ENCODE measurements at places on chromosomes 1 and 21.
A peak's percentile ranks its signal among the peaks of the same experiment; 100 is the strongest.

GRCh38 chr1:228687587-228687986 is 47.7 kb upstream of the RHOU start:
- no peak for DNase-seq

DNA sequence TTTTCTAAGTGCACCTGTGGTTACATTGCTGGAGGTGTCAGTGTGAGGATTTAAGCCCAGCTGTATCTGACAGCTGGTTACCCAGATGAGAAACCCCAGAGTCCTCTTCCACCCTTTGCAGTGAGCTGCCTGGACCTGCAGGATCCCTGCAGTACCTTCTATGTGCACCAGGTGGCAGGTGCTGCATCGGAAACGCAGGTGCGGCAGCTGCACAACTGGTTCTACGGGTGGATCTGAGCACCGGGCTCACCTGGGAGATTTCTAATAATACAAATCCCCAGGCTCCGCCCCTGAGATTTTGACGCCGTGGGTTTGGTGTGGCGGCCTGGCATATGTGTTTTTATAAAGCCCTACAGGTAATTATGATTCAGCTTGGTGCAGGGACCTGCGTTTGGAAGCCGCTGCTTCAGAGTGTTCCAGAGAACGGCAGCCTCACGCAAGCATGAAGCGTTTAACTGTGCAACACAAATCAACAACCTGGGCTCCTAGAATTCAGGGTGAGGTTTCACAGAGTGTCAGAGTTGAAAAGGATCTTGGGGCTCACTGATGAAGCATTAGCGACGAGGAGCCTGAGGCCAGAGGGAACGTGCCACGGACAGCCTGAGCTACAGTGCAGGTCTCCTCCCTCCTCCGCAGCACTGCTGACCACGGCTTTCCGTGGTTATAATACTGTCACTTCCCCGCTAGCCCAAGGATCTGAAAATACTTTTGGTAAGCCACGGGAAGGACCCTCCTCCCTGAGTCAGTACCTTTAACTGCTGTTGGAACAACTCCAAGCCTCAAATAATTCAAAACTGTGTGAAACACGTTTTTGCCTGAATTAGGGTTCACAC is 96.7 kb upstream of the TRABD2B start:
- no peak for DNase-seq

DNA sequence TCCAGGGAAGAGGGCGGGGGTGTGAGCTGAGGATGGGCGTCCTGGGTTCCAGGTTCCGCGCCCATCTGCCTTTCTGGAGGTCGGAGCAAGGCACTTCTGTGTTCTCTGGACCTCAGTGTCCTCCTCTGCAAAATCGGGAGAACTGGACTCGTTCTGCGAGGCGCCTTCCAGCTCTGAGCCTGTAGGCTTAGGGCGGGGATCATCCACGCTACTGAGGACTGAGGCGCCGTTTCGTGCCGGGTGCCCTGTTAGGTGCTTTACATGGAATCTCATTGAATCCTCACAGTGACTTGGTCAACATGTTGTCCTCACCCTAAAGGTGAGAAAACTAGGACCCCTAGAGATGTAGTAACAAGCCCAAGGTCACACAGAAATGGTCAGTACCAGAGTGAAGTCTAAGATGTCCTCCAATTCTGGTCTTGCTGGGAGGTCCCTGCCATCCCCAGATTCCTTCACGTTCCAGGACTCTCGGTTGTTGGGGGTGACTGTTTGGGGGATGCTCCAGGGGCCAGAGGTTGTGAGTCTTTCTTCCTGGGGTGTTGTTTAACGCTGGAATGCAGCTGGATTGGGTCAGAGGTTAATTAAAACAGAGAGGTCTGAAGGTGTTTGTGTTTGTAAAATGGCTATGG is 677 bp downstream of the PRKAA2 start:
- DNase-seq = no peak

- DNase-seq = peak; percentile 85
These were observed 1.9 kb downstream of the FTCD start for GRCh38 chr21:46153247-46154154.

DNA sequence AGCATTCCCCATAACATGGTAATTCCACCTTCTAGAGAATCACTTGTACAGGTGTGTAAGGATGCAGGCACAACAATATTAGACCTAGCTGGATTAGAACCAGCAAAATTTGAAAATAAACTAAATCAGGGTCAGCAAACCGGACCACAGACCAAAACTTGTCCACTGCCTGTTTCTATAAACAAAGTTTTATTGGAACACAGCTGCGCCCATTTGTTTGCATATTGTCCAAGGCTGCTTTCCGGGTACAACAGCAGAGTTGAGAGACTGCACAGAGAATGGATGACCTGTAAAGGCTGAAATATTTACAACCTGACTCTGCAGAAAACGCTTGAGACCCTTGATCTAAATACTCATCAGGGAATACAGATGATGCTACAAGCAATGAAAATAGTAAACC is 73.6 kb upstream of the SLC45A1 start:
- no peak for DNase-seq

- DNase-seq = no peak
These were observed 216.0 kb downstream of the BACH1 start for GRCh38 chr21:29514652-29515247.

DNA sequence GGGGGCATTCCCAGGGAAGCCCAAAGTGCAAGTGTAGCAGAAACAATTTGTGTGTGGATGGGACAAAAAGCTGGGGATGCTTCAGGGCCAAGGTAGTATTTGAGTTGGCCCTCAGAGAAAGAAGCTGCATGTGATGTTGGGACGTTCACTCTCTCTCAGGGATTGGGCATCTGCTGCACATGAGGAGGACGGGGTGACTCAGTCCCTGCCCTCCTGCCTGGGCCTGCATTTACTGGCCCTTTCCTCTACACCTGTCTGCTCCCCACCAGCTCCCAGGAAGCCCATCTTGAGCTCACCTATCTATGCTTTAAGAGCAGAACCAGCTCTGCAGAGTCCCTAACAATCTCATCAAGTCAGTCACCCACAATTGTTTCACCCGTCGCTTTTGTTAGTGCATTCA is 23.5 kb upstream of the MPZL1 start:
- no peak for DNase-seq

GRCh38 chr1:40627987-40628902 is 37.2 kb downstream of the RIMS3 start:
- DNase-seq = peak; percentile 62

DNA sequence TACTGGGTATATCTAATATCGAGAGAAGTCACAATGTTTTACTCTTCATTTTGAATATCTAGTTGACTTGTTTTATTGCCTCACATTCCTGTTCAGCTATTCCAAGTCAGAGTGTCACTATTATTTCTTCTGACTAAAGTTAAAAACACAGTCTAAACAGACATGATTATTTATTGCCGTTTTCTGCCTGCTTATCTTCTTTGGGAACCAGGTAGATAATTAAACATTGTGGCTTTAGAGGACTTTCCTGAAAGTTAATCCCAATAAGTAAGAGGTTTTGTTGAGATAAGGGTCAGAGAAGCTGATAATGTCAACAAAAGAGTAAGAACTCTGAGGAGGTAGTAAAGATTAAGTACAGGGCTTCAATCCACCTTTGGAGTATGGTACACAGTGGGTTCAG is 53.8 kb downstream of the PCNX2 start:
- no peak for DNase-seq

GRCh38 chr1:39822146-39822545 is 33.5 kb upstream of the BMP8B start:
- DNase-seq = no peak

GRCh38 chr1:93129507-93130099 is 50.5 kb downstream of the MTF2 start:
- no peak for DNase-seq

- no peak for DNase-seq
These were observed 36.1 kb upstream of the RGS1 start for GRCh38 chr1:192539297-192540092.

DNA sequence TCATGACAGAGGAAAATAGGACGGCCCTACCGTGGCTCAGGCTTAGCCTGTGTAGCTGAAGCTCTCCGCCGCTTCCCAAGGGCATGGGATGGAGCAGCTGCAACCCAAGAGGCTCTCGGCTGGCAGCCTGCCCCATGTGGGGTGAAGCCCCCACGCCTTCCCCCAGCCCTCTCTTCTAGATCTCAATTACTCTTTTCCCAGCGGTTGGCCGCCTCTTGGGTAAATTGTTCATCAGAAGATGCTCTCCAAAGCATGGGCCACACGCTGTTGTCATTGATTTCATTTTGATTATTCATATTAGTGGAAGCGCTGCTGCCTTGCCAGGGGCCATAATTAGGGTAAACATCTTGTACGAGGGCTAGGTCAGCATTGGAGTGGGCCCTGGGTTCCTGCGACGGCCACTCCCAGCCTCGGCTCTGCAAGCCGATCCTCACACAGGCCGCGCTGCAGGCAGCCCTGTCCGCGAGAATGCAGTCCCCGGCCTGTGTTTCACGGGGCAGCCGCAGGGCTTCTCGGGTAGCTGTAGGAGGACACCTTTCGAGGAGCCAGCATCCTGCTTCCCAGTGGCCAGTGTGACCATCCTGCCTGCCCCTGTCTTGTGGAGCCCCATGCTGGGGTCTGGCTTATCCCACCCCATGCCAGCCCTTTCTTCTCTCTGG is 114.4 kb upstream of the VAMP3 start:
- DNase-seq = no peak
